Posterior vena cava (tissue), 2 donors: ENCODE measurements at places on chromosomes 3 and 15.

DNA sequence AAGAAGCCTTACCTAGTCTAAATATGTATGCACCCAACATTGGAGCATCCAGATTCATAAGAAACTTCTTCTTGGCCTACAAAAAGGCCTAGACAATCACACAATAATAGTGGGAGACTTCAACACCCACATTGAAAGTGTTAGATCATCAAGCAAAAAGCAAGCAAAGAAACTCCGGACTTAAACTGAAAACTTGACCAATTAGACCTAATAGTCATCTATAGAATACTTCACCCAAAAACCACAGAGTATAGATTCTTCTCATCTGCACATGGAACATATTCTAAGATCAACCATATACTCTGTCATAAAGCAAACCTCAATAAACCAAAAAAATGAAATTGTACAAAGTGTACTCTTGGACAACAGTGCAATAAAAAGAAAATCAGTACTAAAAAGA lies 22.3 kb upstream of the OR5K4 start:
- DNase-seq = no peak

DNA sequence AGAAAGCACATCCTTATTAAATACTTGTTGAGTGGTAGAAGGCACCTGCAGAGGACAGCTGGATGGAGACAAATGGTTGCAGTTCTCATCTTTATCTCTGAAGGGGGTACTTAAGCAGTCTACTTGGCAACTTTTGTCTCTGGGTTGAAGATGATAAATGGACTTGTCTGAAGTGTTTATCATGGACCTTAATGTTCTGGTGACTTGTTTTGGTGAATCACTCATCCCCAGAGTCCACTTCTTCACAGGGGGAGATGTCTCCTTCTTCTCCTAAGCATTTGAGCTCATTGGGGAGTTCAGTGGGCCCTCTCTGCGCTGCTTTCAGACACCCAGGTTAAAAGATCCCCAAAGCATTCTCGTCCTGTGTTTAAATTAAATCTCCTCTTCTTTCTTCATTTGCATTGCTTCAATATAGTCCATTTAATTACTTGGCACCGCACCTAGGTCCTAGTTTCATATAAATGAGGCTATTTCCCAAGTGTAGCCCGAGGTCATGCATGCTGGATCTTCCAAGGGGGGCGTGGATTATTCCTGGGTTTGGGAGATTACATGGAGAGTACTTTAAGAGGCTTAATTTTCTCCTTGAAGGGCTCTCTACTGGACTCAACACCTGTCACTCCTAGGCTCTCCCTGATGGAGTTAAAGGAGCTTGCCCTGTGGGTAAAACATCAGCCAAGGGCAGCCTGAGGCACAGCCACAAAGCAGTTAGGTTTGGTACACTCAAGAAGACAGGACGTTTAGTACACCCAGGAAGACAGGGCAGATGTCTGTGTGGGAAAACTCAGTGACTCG lies 239.3 kb upstream of the C2CD4B start:
- no peak for DNase-seq

DNA sequence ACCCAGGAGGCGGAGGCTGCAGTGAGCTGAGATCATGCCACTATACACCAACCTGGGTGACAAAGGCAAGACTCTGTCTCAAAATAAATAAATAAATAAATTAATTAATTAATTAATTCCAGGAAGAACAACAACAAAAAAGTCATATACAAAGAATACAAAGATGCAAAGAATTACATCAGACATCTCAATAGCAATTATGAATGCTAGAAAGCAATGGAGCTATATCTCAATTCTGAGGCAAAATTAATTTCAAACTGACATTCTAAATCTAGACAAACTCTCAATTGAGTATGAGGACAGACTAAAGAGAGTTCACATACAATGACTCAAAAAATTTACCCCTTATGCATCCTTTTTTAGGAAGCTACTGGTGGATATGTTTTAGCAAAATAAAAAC lies 69.6 kb upstream of the CTNNB1 start:
- DNase-seq = no peak

DNA sequence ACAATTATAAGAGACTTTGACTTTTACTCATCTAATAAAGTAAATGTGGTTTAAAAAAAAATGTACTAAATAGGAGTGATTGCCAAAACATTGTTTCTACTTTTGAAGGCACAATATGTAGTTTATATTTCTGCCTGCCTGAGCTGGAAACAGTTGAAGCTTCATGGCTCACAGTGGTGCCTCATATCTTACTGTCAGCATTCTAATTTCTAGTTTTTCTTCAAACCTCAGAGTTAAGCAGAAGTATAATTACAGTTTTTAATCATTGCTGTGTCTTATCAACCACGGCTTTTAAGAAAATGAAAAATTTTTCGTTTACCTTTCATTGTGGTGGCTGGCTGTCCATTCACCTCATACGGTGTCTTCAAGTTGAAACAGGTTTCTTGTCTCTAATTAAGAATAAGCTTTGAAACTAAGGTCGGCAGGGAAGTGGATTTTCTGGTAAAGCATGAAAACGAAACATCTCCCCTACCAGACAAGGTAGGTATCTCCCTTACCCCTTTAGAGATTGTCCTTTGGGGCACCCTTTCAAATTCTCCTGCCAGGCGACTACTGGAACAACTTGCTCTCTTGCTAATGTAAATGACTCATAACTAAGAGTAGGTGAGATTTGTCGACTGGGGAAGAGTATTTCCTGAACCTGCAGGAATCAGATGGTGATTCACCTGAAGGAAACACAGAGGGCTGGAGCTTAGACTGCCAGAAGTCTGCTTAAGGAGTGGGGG lies at the start of gene GPR87:
Gene GPR87 (minus strand): TSS at position 554 of the 725 bp plus-strand sequence. CDS start 16,720 bp downstream, outside the sequence.
- no peak for DNase-seq

- DNase-seq = peak; percentile 90
Measured at GRCh38 chr3:126530171-126531050, 6.5 kb downstream of the CHST13 start.

- DNase-seq = no peak
Measured at GRCh38 chr15:27339138-27339537, 368.2 kb downstream of the GABRG3 start.

GRCh38 chr15:81023483-81024264 lies 23.0 kb downstream of the TLNRD1 start:
- DNase-seq = peak; percentile 96

GRCh38 chr3:171801738-171802589 lies 8.3 kb downstream of the PLD1 start:
- DNase-seq = no peak

DNA sequence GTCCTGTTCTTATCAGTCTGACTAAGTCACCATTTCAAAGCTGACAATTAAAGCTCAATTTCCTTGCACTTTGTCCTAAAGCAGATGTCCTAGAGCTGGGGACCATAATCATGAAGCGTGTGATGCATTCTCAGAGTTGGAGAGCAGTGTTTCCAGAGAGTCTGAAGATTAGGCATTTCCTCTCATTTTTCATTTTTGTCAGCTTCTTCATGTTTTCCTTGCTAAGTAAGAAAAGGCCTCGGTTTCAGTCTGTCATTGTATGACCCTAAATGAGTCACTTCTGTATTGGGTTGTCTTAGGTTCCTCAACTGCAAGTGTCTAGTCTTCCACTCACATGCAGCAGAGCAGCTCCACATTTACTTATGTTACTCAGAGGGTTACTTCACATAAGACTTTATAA lies 257.2 kb upstream of the TPRG1 start:
- no peak for DNase-seq
